ENCODE measurements at places on chromosomes 4 and X.

GRCh38 chr4:57344296-57344695 lies 234.1 kb upstream of the IGFBP7 start:
- no peak for DNase-seq

GRCh38 chr4:159543831-159544230 lies 441.0 kb downstream of the RAPGEF2 start:
- DNase-seq = no peak

- no peak for DNase-seq
Measured at GRCh38 chrX:70386235-70386634, 36.9 kb upstream of the GDPD2 start.

- no peak for DNase-seq
Measured at GRCh38 chr4:52110171-52110570, 59.1 kb downstream of the SPATA18 start.

DNA sequence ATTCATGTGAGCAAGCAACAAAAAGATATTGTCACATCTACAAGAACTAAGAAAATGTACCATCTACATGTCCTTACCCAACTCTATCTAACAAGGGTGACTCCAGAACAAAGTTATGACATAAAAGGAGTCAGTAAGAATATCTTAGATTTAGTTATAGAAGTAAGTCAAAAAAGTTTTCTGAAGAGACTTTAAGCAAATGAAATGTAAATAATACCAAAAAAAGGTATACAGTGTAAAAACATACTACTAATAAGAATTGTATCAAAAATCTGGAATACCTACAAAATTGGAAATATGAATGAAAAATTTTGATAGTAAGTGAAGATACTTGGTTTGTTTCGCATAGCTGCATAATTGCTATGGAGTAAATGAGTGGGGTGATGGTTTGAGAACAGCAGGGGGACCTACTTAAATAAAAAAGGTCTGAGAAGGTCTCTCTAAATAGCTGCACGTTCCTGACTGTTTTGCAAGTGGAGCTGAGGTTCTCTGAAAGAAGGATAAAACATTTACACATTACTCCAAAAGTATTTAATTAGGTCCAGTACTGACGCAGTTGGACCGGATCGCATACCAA lies 51.0 kb upstream of the ENPP6 start:
- DNase-seq = no peak

- DNase-seq = no peak
Measured at GRCh38 chr4:114727461-114727860, 128.9 kb downstream of the UGT8 start.

DNA sequence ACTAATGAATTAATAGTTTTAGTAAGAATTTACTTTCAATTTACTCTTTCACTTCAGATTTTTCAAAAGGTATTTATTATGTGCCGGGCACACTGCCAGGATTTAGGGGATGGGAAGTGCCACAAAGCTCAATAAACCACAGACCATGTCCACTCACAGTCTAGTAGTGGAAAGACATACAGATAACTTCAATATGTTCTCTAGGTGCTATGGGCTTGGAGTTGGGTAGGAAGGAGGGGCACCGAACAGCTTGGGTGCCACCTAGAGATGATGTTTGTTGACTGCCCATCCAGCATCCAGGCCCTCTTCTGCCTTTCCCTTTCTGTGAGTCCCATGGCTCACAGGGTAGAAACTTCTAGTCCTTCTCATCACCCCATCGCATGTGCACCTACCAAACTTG lies 17.8 kb downstream of the MFAP3L start:
- no peak for DNase-seq

DNA sequence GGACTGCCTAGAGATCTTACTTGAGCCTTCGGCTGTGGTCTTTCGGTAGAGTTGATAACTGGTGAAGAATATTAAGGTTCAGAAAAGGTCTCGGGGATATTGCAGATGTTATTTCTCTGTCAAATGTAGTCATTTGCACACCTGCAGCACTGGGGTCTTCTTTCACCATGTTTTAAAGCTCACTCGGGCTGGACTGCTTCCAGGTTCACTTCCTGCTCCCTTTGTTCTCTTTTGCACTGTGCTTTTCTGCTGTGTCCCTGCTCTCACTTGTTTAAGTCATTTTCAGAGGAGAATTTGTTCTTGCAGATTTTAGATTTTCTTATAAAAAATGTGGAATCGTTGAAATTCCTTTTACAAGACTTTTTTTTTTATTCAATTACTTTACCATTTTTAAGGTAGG lies 68.5 kb downstream of the BMPR1B start:
- no peak for DNase-seq

DNA sequence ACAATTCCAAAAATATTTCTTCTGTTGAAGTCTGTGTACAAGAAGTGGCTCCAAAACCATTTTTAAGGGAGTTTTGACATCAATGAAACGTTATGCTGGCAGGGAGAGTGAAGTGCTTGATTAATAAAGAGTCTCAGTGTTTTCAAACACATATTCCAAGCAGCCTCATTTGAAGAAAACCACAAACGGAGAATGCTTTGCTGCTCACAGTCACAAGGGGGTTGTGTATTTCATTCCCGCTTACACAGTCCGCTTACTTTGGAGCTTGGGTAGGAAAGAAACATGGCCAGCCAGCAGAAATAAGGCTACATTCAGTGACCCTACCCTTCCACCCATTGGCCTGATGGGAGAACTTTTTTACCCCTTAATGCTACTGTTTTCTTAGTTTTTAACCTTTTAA lies 586.2 kb downstream of the RAB28 start:
- no peak for DNase-seq

- no peak for DNase-seq
Measured at GRCh38 chrX:53768451-53768850, 81.9 kb upstream of the HUWE1 start.

DNA sequence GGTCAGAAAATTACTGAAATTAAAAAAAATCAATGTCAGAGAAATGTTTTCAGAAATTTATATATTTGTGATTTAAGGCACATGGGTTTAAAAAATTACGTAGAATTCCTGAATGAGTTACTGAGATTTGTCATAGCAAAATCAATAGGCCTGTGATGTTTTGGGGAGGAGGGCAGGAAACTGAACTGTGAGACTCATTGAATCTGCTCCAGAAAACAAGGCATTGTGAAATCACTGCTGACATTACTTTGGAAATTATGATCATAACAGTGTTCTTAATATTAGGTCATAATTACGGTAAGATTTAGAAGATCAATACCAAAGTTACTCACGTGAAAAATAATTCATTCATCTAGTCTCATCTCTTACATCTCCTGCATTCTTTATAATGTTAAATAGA lies 5.3 kb downstream of the FGF5 start:
- no peak for DNase-seq

DNA sequence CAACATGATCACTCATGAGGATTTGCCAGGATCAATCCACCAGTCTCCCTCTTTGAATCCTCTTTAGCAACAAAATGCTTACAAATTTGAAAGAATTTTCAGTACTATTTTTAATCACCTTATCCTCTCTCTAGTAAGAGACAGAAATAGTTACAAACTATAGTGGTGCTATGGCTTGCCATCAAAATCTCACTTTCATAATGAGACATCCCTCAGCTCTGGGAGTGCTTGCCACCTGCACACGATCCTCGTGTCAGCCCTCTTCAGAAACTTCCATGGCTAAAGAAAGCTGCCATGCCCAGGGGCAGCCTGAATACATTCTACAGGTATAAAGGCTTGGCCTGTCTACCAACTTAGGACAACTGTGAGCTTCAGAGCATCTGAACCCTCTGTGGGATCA lies 5.1 kb upstream of the DHX15 start:
- DNase-seq = no peak

DNA sequence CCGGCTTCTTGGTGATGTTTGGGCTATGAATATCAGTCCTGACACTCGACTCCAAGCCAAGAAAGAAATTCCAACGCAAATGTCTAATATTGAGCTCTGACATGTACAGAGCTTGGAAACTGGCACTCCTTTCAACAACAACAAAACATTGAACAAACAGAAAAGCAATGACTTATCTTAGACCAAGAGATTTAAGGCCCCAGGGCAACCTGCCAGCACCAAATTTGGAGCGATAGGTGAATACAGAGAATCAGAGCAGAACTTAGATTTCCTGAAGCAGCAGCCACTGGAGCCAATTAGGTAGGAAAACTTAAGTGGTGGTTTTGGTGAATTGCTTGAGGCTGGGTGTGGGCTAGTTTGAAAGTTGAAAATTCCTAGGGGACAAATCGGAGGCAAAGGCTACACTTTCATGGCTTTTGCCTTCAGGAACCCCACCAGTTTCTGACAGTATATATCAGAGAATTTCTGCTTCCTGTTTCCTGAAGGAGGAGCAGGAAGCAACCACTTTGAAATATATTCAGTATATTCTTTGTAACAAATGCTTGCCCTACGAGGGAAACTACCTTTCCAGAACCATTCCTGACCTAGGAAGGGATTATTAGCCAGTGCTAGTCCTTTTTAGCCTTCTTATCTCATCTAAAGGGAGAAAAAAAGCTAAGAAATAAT lies 10.1 kb upstream of the FMR1 start:
- DNase-seq = no peak

- DNase-seq = no peak
Measured at GRCh38 chrX:151563449-151563848, at the start of gene PASD1. Gene PASD1, plus strand, starts transcription at chrX:151563675. Its CDS starts 37,879 bp downstream, at chrX:151601554.

DNA sequence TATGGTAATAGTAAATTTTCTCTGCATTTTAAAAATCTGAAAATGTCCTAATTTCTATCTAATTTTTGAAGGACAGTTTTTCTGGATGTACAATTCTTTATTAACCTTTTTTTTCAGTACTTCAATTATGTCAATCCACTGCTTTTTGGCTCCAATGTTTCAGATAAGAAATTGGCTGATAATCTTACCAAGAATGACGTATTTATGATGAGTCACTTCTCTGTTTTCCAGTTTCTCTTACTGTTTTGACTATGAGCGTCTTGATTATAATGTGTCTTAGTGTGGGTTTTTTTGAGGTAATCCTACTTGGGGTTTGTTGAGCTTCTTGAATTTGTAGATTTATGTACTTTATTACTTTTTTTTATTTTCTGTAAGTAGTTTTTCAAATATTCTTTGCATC lies 47.2 kb downstream of the UGT2B11 start:
- DNase-seq = no peak

- DNase-seq = peak; percentile 8
Measured at GRCh38 chr4:39046249-39046648, 14.0 kb upstream of the TMEM156 start.

GRCh38 chrX:16018291-16018690 lies 105.1 kb upstream of the GRPR start:
- DNase-seq = no peak

- no peak for DNase-seq
Measured at GRCh38 chr4:6617246-6617645, 23.2 kb upstream of the MRFAP1 start.

DNA sequence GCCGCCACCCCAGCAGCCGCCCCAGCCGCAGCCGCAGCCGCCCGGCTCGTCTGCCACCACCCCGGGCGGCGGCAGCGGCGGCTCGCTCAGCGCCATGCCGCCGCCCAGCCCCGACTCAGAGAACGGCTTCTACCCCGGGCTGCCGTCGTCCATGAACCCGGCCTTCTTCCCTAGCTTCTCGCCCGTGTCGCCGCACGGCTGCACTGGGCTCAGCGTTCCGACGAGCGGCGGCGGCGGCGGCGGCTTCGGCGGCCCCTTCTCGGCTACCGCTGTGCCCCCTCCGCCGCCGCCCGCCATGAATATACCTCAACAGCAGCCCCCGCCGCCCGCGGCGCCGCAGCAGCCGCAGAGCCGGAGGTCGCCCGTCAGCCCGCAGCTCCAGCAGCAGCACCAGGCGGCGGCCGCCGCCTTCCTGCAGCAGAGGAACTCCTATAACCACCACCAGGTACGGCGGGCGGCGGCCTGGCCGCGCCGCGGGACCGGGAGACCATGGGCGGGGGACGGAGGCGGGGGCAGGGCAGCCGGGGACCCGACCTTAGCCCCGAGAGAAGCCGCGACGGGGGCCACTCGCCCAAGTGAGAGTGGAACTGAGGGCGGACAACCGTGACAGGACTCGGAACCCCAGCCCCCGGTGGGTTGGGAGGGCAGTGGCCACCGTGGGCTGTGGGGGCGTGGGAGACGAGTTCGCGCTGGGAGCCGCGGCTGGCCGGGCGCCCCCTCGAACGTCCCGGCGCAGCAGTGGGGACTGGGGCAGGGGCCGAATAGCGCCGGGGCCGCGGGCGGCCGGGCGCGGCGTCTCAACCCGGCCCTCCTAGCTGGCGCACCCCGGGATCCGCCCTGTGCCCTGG lies 1.8 kb downstream of the CPEB2 start:
- peak; percentile 61 for DNase-seq

- no peak for DNase-seq
Measured at GRCh38 chr4:108276690-108277089, 108.0 kb upstream of the LEF1 start.

- DNase-seq = no peak
Measured at GRCh38 chrX:43717161-43717560, 61.1 kb downstream of the MAOA start.

DNA sequence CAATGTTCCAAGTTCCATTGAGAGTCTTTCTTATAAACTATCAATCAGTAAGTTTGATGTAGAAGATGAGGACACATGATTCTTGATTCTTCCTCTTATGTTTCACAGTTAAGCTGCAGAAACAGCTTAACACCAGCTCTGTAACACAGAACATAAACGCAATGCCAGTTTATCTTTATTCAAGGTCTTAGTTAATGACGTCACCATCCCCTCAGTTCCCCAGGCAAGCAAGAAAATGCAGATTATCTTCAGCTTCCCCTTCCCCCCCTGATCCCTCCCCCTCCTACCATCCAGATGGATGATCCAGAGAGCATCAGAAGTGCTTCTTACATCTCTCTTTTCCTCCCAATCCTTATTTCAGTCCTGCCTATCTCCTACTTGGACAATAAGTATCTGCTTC lies 4.4 kb upstream of the SH3RF1 start:
- DNase-seq = no peak

- DNase-seq = no peak
Measured at GRCh38 chr4:13912436-13912925, 285.0 kb upstream of the BOD1L1 start.

DNA sequence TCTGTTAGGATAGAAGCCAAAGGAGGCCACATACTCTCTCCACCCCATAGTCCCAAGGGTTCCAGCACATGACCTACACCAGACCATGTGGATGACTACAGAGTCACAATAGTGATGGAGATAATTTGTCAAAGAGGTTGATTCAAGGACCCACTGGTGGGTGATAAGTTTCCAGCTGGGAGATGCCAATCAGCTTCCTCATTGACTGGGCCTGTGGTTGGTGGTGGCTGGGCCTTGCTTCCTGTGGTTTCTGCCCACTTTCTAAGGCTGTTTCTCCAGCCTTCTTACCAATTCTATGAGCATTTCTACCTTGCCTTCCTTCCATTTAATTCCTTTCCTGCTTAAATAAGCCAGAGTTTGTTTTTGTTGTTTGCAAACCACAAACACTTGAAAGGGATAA lies 95.5 kb upstream of the CPEB2 start:
- no peak for DNase-seq

DNA sequence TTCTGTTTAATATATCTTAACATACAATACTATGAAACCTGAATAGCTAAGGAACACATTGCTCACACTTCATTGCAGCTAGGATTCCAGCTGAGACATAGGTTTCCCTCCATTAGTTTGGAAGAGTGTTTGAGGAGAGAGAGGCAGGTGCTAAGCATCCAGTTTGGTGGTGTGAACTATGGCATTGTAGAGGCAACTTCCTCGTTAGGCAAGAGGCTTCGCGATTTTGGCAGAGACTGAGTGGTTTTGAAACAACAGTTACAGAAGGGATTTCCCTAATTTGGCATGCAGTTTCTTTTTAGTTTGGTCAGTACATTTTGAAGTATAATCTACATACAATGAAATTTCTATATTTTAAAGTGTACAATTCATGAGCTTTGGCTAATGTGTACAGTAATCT lies 117.1 kb upstream of the BMP3 start:
- DNase-seq = no peak

Data from stimulated activated CD4-positive, alpha-beta T cell treated with anti-CD3 and anti-CD28 coated beads, Interleukin-4, amount 100 ng/mL, for 1 hour (primary cell).